ENCODE measurements at places on chromosomes 2 and 18. TPM values are rescaled to one million over a fixed set of nuclear protein-coding genes. Genes with fewer than 3 reads are reported as not detected.

- H3K36me3 ChIP-seq = no peaks in the 10 kb centered on the region
- no peaks in the 10 kb centered on the region for H3K4me1 ChIP-seq
- no peak overlapping the region for H3K27ac ChIP-seq
- no peak for DNase-seq
- no peak overlapping the region for H3K4me3 ChIP-seq
- no peaks in the 10 kb centered on the region for H3K27me3 ChIP-seq
These were observed 609.5 kb upstream of the SLC8A1 start for GRCh38 chr2:41061356-41061755.

- H3K27me3 ChIP-seq = no peaks in the 10 kb centered on the region
- DNase-seq = no peak
- no peaks in the 10 kb centered on the region for H3K36me3 ChIP-seq
- H3K4me3 ChIP-seq = no peak overlapping the region
These were observed 185.4 kb upstream of the OSR1 start for GRCh38 chr2:19543663-19544383.

GRCh38 chr2:222569826-222570225 is 86.1 kb downstream of the FARSB start:
- H3K36me3 ChIP-seq = peaks cover 3% of the 10 kb centered on the region
- no peaks in the 10 kb centered on the region for H3K27me3 ChIP-seq
- no peak for DNase-seq
- H3K27ac ChIP-seq = no peak overlapping the region

GRCh38 chr2:88429929-88430328 is 22.6 kb downstream of the FOXI3 start:
- no peaks in the 10 kb centered on the region for H3K36me3 ChIP-seq
- no peaks in the 10 kb centered on the region for H3K4me1 ChIP-seq
- H3K27me3 ChIP-seq = no peaks in the 10 kb centered on the region
- peak; percentile 77 for DNase-seq
- H3K4me3 ChIP-seq = no peak overlapping the region
- H3K27ac ChIP-seq = no peak overlapping the region

GRCh38 chr18:54303408-54303807 is 34.1 kb downstream of the POLI start:
- no peaks in the 10 kb centered on the region for H3K4me1 ChIP-seq
- H3K4me3 ChIP-seq = no peak overlapping the region
- H3K36me3 ChIP-seq = no peaks in the 10 kb centered on the region

- DNase-seq = no peak
- no peaks in the 10 kb centered on the region for H3K36me3 ChIP-seq
- H3K27ac ChIP-seq = peak overlapping the region; percentile 72
- peaks cover 24% of the 10 kb centered on the region for H3K4me1 ChIP-seq
- no peak overlapping the region for H3K4me3 ChIP-seq
- H3K27me3 ChIP-seq = peaks cover 68% of the 10 kb centered on the region
These were observed 257.1 kb downstream of the PRKCE start for GRCh38 chr2:45908316-45909170.

DNA sequence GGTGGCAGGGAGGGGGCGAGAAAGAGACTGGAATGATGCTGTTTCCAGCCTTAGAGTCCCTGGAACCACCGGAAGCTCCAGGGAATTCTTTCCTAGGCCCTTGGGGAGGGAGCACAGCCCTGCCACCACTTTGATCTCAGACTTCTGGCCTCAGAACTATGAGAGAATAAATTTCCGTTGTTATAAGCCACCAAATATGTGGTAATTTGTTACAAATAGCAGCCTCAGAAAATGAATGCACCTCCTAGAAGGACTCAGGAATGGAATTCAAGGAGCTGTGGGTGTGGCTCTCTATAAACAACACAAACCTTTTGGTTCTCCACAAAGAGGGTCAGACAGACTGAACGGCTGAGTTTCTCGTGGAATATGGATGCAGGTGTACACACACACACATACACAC is 144.5 kb downstream of the ACKR3 start:
- no peaks in the 10 kb centered on the region for H3K27me3 ChIP-seq
- DNase-seq = no peak
- peaks cover 6% of the 10 kb centered on the region for H3K4me1 ChIP-seq
- H3K36me3 ChIP-seq = no peaks in the 10 kb centered on the region

- peaks cover 16% of the 10 kb centered on the region for H3K4me1 ChIP-seq
- no peaks in the 10 kb centered on the region for H3K27me3 ChIP-seq
- H3K27ac ChIP-seq = no peak overlapping the region
- no peaks in the 10 kb centered on the region for H3K36me3 ChIP-seq
These were observed 144.2 kb upstream of the ID2 start for GRCh38 chr2:8537562-8538155.

GRCh38 chr18:54616220-54616848 is 25.3 kb downstream of the DYNAP start:
- no peak overlapping the region for H3K27ac ChIP-seq
- no peaks in the 10 kb centered on the region for H3K27me3 ChIP-seq
- no peaks in the 10 kb centered on the region for H3K36me3 ChIP-seq
- DNase-seq = peak; percentile 52

DNA sequence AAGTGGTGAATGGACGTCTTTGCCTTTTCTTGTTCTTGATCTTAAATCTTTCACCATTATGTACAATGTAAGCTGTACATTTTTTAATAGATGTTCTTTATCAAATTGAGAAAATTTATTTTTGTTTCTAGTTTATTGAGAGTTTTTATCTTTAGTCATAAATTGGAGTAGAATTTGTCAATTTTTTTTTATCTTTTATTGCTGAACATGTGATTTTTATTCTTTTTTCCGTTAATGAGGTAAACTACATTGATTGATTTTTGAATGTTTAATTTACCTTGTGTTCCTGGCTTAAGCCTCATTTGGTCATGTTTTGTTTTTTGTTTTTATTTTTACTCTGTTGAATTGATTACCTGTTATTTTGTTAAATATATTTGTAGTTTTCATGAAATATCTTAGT is 19.7 kb downstream of the KIAA1328 start:
- no peak for DNase-seq
- H3K4me3 ChIP-seq = no peak overlapping the region
- no peak overlapping the region for H3K27ac ChIP-seq
- no peaks in the 10 kb centered on the region for H3K36me3 ChIP-seq
- no peaks in the 10 kb centered on the region for H3K27me3 ChIP-seq

GRCh38 chr18:1488394-1488793 is 583.7 kb downstream of the ADCYAP1 start:
- no peak overlapping the region for H3K4me3 ChIP-seq
- no peaks in the 10 kb centered on the region for H3K36me3 ChIP-seq
- H3K4me1 ChIP-seq = no peaks in the 10 kb centered on the region
- no peak overlapping the region for H3K27ac ChIP-seq

GRCh38 chr2:184419744-184420143 is 178.6 kb upstream of the ZNF804A start:
- H3K27ac ChIP-seq = no peak overlapping the region
- no peak for DNase-seq
- H3K4me1 ChIP-seq = no peaks in the 10 kb centered on the region
- no peak overlapping the region for H3K4me3 ChIP-seq
- H3K27me3 ChIP-seq = no peaks in the 10 kb centered on the region

DNA sequence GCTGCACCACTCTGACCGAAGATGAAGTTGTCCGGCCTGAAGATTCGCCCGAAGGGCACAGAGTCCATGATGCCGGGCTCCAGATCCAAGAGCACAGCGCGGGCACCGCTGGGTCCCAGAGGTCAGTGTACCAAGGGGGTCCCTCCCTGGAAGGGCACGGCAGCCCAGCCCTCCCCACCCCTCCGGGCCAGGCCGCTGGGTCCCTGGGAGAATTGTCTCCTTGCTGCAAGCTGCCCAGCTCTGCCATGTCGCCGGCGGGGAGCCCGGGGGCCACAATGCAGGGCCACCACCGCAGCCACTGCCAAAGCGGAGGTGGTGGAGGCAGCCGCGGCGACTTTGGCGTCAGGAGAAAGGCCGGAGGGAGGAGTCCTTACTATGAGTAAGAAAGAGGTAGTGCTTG is 189.5 kb upstream of the CYRIA start:
- H3K4me1 ChIP-seq = no peaks in the 10 kb centered on the region
- no peak overlapping the region for H3K27ac ChIP-seq
- H3K4me3 ChIP-seq = no peak overlapping the region
- no peak for DNase-seq
- no peaks in the 10 kb centered on the region for H3K36me3 ChIP-seq

- H3K4me3 ChIP-seq = no peak overlapping the region
- H3K27ac ChIP-seq = no peak overlapping the region
- no peaks in the 10 kb centered on the region for H3K4me1 ChIP-seq
- peaks cover 68% of the 10 kb centered on the region for H3K27me3 ChIP-seq
- no peak for DNase-seq
These were observed 4.8 kb upstream of the ITPRIPL1 start for GRCh38 chr2:96320326-96320725.

GRCh38 chr2:113977660-113978523 is 88.0 kb downstream of the ACTR3 start:
- peaks cover 17% of the 10 kb centered on the region for H3K36me3 ChIP-seq
- peak overlapping the region; percentile 60 for H3K27ac ChIP-seq
- no peaks in the 10 kb centered on the region for H3K27me3 ChIP-seq

DNA sequence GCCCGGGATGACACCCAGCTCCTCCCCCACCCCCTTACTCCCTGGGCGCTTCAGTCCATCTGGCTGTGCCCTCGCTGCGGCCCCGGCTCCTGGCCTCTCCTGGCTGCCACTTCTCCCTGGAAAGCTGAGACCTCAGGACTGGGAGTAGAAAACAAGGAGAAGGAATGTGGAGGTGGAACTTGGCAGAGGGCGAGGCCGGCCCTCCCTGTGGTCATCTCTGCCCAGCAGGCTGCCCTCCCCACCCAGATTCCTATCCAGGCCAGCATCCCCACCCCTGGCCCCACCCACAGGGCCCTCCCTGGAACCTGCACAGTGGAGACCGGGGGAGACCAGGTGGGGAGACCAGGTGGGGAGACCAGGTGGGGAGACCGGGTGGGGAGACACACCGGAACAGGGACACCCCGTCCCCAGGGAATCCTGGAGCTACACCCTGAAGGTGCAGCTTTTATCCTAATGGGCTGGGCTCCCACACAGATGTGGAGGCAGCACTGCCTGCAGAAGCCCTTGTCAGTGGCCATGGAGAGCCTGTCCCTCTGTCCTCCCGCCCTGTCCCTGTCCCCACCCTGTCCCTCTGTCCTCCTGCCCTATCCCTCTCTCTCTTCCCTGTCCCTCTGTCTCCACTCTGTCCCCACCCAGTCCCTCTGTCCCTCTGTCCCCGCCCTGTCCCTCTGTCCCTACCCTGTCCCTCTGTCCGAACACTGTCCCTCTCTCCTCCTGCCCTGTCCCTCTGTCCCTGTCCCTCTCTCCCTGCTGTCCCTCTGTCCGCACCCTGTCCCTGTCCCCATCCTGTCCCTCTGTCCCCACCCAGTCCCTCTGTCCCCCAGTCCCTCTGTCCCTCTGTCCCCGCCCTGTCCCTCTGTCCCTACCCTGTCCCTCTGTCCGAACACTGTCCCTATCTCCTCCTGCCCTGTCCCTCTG is 157.1 kb downstream of the PXDN start:
- no peak overlapping the region for H3K27ac ChIP-seq
- no peaks in the 10 kb centered on the region for H3K27me3 ChIP-seq
- H3K4me3 ChIP-seq = no peak overlapping the region
- H3K36me3 ChIP-seq = no peaks in the 10 kb centered on the region

RTP5 gene
- total RNA-seq = not detected

RFX8 gene
- not detected for total RNA-seq

LYG2 gene
- total RNA-seq = not detected

PXDN gene
- total RNA-seq = 224 TPM

OR6B2 gene
- not detected for total RNA-seq
